Skin of body (tissue), 3 donors: ENCODE measurements at places on chromosomes 16 and 17. TPM values are rescaled to one million over a fixed set of nuclear protein-coding genes. Genes with fewer than 3 reads are reported as not detected.

DNA sequence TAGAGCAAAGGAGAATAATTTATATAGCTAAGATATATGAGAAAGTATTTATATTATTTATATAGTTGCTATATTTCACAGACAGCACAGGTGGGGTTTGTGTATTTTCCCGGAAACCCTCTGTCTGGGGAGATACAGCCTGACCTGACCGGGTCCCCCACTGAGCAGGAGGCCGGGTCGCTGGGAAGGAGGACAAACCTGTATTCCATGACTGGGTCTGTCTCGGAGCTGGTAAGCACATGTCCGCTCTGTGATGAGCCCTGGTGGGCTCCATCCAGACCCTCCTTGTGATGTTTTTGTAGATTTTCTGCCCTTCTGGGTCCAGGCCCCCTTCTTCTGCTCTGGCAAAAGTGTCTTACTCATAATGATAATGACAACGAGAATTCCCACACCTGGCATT is 27.7 kb downstream of the WNT9B start:
- DNase-seq = no peak

DNA sequence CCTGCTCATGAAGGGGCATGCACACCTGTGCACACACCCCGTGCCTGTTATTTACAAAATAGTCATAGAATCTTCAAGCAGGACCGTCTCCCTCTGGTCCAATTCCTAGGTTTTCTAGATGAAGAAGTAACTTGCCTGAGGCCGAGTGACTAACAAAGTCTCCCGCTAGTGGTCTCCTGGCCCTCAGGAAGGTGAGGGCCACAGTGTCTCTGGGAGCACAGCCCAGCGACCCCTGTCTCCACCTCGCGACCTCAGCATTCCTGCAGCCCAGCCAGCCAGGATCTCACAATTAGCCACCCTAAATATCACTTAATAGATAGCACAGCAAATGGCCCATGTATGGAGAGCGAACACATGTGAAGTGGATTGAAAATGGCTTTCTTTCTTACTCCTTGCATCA is 30.5 kb upstream of the CACNG1 start:
- DNase-seq = no peak

DNA sequence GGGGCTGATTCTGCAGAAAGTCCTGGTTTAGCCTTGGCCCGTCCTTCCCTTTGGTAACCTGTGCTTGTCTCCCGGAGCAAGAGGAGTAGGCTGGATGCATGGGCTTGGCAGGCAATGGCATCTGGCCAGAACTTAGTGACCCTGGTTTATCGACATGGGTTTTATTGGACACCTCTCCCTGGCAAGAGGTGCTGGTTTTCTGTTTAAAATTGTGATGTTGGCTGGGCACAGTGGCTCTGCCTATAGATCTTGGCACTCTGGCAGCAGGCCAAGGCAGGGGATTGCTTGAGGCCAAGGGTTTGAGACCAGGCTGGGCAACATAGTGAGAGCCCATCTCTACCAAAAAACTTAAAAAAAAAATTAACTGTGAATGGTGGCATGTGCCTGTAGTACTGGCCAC is 31.2 kb downstream of the SLC12A3 start:
- DNase-seq = no peak

GRCh38 chr16:81608523-81609209 is 164.1 kb downstream of the CMIP start:
- peak; percentile 60 for DNase-seq

DNA sequence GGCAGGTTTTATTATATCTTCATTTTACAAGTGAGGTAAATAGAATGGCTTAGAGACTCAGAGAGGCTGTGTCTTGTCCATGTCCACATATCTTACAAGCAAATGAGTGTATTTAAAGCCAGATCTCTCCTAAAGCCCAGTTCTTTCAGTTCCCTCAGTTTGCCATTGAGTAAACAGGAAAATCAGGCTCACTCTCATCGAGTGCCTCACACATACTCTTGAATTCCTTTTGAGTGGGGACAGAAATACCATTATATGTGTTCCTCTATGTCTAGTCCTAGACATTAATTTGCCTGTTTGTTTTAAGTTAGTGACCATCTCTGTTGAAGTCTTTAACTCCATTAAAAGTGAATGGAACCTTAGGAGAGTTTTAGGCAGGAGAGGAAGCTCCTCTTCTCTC is 40.1 kb downstream of the BPTF start:
- DNase-seq = no peak

- DNase-seq = no peak
Measured at GRCh38 chr17:37802712-37803416, 58.0 kb upstream of the HNF1B start.

DNA sequence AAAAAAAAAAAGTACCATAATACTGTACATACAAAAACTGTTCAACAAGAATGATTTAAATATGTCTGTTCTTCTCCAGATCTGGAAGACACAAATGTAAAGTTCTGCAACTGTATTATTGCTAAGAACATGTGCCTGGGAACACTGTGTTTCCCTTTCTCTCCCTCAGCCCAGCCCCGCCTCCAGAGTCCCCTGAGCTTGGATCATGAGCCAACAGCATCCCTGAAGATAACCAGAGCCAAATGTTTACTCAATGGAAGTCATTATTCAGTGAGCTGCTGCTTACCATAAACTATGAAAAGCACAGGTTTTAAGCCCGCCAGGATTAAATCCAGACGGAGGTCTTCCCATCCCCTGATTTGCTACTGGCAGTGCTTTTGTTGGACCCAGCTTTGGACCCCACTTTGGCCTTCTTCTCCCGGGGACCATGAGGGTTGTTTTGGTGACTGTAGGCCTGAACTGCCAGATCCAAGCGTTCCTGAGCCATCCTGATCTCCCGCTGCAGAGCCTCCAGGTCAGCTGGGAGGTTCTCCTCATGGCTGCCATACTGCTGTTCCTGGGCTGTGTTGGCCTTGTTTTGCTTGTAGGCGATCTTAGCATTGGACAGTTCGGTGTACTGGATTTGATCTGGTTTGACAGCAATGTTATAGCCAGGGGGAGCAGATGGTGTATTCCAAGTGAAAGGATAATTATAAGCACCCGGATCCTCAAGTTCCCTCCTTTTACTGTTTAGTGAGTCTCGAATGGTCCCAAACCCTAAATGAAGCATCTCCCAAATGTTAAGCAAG is 25.6 kb downstream of the GJC1 start:
- DNase-seq = peak; percentile 43

DNA sequence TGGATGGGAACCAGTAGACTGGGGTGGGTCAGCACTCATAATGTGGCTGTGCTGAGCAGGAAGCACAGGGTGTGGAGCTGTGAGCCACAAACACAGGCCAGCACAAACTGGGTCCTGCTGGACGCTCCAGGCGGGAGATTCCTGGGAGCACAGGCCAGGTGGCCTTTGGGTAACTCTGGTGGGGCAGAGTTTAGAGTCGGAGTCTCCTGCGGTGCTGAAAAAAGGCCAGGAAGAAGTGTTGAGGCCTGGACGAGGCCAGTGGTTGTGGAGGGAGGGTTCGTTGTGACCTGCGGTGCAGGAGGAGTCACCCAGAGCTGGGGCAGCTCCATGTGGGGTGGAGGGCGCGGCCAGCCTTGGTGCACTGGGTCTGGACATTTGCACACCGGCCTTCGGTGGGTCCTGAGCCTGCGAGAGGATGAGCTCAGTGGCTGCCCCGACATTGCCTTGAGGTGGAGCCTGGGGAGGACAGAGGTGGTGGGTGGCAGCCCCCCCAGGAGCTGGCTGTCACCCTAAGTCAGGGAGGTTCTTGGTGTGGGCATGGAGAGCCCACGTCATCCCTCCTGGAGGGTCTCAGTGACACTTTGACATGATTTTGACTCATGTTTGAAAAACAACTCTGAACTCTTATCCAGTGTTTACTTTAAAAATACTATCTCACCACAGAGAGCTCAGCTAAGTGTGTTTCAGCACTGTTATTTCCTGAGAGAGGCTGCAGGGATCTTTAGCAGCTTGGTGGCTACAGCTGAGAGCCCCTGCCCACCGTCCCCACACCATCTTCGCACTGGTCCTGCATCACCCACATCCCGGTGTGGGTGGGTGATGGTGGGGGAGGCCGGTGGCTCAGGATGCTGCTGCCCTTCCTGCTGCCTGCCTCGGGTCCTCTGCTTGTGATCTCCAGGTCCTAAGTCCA is 98.7 kb downstream of the NPIPB11 start:
- no peak for DNase-seq

DNA sequence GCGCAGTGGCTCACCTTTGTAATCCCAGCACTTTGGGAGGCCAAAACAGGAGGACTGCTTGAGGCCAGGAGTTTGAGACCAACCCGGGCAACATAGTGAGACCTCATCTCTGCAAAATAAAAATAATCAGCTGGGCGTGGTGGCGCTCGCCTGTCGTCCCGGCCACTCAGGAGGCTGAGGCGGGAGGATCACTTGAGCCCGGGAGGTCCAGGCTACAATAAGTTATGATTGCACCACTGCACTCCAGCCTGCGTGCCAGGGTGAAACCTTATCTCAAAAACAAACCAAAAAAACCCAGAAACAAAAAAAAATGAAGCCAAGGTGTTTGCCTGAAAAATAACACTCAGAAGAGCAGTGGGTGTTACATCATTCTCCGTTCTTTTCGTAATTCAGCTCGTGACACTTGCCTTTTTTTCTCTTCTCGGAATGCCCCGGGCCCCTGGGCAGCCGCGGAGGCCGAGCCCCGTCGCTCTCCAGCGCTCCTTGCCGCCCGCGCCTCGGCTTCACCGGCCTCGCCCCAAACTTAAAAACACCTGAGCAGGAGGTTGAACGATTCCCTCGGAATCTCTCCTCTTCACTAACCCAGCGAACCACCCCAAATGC is 17.0 kb downstream of the PRCD start:
- no peak for DNase-seq

GRCh38 chr17:57577751-57578607 is 167.1 kb downstream of the CCDC182 start:
- DNase-seq = no peak

GRCh38 chr16:69917739-69918138 is 33.4 kb upstream of the CLEC18A start:
- peak; percentile 34 for DNase-seq

- no peak for DNase-seq
Measured at GRCh38 chr16:57803134-57803990, 1.1 kb upstream of the KIFC3 start.

- no peak for DNase-seq
Measured at GRCh38 chr17:55351226-55351625, 70.4 kb downstream of the MMD start.

DNA sequence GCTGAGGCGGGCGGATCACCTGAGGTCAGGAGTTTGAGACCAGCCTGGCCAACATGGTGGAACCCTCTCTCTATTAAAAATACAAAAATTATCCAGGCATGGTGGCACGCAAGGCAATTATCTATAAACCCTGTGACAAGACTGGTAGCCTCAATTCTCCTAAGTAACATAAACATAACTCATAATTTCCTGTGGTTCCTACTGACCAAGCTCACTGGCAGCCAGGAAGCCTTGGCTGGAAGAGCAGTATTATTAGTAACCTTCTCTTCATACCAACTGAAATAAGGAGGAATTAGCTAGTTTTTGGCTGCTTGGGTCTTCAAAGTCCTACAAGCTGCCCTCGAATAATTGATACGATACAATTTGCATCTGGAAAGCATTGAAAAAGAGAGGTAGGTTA is 31.6 kb upstream of the LRRC37A3 start:
- no peak for DNase-seq

- peak; percentile 12 for DNase-seq
Measured at GRCh38 chr17:17305281-17305801, 2.2 kb downstream of the NT5M start.

DNA sequence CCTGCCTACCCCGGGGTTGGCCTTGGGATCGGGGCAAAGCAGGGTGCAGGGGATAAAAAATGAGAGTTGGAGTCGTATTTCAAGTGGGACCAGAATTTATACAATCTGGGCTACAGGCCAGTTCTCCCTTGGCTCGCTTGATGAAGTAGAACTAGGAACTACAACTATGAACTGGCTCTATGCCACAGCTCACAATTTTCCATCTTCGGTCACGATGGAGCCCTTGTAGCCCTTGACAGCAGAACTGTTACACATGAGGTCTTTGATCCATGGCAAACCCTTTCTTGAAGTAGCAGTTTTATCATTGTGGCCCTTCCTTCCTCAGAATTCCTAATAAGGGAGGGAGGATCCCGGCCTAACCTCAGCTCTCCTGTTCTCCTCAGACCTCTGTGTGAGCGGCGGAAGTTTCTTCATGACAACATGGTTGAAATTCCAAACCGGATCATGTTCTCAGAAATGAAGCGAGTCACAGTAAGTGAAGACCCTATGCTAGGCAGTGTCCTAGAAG is 17.1 kb downstream of the LIG3 start:
- peak; percentile 91 for DNase-seq

- peak; percentile 83 for DNase-seq
Measured at GRCh38 chr16:3157229-3158025, 22.6 kb downstream of the ZNF213 start.

DNA sequence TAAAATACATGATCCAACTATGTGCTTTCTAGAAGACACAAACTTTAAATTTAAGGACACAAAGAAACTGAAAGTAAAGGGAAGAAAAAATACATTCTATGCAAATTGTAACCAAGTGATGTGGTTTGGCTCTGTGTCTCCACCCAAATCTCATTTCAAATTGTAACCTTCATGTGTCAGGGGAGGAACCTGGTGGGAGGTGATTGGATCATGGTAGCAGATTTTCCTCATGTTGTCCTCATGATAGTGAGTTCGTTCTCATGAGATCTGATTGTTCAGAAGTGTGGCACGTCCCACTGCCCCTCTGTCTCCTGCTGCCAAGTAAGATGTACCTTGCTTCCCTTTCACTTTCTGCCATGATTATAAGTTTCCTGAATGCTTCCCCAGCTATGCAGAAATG is 15.0 kb downstream of the OR1A1 start:
- no peak for DNase-seq

PRSS36 gene
- total RNA-seq = 0.99 TPM

TXNL4B gene
- 9.3 TPM for total RNA-seq

GNAO1 gene
- 1.8 TPM for total RNA-seq

PRR35 gene
- not detected for total RNA-seq

CACNG1 gene
- 5.4 TPM for total RNA-seq

LGALS9B gene
- 1.2 TPM for total RNA-seq

VMO1 gene
- 1.6 TPM for total RNA-seq

PNMT gene
- total RNA-seq = not detected

MMP25 gene
- 0.99 TPM for total RNA-seq

RASL10B gene
- 0.49 TPM for total RNA-seq

SLC16A13 gene
- 0.69 TPM for total RNA-seq

ABCC6 gene
- 1.9 TPM for total RNA-seq

PIK3R6 gene
- total RNA-seq = 1.1 TPM

ETV4 gene
- total RNA-seq = 3.0 TPM
